Hippocampal formation (tissue), 2 donors: ENCODE measurements at places on chromosomes 1 and 21.
A peak's percentile ranks its signal among the peaks of the same experiment; 100 is the strongest.

DNA sequence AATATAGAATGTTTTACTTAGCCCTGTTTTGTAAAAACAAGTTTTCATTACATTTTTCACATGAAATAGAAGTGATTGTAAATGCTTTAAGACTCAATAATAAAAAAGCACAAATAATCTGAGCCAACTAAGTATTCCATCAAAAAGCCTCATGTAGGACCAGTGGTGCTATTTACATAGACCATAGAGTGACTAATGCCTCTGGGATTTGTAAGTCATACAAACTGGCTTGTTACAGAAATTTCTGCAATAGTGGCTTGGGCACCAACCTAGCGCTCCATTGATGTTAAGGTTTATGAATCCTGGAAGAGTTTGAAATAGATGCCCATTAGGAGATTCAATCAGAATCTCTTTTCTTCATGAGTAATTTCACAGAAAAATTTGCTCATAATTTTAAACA, 31.9 kb downstream of the ZMYM1 start:
- DNase-seq: no peak

- no peak for DNase-seq
Measured at GRCh38 chr21:42584296-42584641, 69.2 kb upstream of the PDE9A start.

DNA sequence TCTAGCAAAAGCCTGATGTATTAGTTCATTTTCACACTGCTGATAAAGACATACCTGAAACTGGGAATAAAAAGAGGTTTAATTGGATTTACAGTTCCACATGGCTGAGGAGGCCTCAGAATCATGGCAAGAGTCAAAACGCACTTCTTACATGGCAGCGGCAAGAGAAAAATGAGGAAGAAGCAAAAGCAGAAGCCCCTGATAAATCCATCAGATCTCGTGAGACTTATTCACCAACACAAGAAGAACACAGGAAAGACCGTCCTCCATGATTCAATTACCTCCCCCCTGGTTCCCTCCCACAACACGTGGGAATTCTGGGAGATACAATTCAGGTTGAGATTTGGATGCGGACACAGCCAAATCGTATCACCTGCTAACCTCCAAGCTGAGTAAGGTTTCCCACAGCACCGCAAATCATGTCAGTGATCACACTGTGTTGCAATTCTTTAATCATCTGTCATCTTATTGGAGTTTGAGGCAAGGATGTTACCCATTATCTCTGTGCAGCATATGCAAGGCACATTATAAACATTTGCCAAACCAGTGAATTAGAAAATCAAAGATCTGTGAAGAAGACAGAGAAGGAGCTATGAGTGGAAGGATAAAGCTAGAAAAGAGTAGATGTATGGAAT, 128.5 kb downstream of the ZNF281 start:
- no peak for DNase-seq

DNA sequence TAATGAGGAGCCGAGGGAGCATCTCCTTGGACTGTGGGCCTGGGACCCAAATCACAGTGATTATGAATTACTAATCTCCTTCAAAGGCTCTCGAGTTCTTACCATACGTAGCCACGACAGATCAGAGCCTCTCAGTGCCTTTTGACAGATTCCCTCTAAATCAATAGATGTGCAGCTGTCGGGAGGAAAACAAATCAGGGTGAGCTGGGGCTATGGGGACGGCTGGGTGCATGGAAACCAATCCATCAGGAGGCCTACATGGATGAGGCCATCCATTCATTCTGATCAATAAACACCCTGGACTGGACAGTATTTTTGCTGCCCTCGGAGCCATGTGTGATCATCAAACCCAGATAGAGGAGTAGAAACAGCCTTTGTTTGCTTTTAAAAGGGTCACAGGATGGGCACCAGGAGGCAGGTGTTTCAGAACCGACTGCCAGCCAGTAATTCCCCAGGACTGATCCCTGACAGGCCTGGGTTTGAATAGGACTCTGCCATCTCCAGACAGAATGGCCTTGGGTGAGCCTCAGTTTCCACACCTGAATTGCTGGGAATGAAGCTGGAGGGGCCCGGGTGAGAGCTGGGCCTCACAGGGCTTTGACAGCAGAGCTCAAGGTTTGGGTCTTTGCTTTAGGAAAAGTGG, 532.8 kb downstream of the MATN1 start:
- DNase-seq: no peak

- no peak for DNase-seq
Measured at GRCh38 chr1:10665930-10666850, 130.3 kb downstream of the CASZ1 start.

DNA sequence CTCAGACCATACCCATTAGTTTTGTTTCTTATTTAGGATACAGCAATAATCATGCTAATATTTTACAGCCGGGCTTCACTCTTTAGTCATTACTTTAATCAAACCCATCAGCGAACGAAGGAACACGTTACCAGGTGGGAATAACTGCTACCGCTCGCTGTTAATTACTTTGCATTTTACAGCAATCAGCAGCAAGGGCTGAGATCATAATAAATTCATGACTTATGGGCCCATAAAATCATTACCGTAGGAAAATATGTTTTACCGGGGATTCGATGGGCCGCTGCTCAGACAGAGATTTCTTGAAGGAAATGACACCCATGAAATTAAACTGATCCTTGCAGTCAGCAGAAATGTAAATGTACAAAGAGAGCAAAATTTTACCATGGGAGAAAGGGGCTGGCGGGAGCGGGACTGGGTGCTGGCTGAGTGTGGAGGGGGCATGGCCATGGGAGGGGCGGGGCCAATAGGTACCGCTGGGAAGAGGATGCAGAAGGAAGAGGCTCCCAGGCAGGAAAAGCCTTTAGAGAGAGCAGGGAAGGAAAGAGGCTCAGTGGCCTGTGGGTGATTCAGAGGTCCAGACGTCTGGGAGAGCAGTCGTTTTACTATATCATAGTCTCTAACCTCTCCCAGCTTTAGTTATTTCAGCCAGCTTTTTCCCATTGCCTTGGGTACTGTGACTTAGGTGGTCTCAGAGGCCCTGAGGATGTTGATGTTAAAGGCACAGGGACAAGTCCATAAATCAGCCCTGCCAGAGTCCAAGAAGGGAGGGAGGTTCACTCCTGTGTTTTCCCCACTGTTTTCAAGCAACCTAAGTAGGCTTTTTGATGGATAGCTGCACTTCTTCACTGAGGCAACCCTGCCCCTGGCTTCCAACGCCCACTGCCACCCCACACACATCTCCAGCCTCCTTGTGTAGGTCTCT, 258.9 kb downstream of the SEC16B start:
- no peak for DNase-seq

GRCh38 chr1:163928651-163929050, 606.9 kb downstream of the NUF2 start:
- no peak for DNase-seq

GRCh38 chr1:111489604-111490003, 13.8 kb downstream of the ADORA3 start:
- no peak for DNase-seq

GRCh38 chr1:11543392-11543791, 64.4 kb downstream of the DISP3 start:
- DNase-seq: no peak

- no peak for DNase-seq
Measured at GRCh38 chr1:32448773-32449456, 16.0 kb upstream of the ZBTB8B start.

DNA sequence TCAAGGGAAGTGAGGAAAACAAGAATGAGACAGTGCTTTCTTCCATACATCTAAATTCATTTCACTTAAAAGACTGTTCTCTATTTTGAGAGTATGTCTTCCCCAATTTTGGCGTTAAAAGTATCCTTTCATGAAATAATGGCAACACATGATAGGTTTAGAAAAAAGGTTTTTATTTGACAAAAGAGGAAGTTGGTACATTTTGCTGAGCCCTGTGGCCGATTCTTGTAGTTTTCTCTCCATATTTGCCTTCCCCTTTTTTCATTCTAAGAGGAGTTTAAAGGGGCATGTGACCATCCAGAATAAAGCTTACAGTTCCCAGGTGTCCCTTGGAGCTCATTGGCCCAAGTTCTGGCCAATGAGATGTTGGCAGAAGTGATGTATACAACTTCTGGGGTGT, 140.4 kb upstream of the KCNE2 start:
- no peak for DNase-seq

DNA sequence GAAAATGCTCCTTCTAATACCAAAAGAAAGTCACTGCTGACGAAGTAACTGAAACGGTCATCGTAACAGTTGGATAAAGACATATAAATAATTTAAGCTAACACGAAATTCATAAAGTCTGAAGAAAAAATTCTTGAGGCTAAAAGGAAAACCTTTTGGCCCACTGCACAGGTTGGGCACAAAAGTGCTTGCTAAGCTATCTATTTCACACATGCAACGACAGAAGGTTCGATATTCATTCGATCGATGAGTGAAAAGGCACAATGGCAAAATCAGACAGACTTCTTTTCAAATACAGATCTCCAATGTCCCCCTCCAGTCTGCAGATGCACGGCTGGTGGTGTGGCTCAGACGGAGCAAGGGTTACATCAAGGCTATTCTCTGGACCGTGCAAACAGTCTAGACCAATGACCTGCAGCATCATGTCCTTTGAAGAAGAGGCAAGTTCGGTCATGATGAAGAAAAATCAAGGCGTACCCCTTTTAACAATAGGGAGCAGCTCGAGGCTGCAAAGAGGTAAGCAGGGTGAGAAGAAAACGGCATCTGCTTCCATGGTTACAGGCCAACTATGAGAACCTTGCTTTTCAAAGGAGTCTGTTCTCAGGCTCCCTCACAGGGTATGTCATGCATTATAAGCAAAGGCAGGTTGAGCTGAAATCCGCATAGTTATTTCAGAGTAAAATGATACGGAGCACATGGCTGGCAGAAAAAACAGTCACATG, 579.6 kb downstream of the USP25 start:
- DNase-seq: peak; percentile 53

DNA sequence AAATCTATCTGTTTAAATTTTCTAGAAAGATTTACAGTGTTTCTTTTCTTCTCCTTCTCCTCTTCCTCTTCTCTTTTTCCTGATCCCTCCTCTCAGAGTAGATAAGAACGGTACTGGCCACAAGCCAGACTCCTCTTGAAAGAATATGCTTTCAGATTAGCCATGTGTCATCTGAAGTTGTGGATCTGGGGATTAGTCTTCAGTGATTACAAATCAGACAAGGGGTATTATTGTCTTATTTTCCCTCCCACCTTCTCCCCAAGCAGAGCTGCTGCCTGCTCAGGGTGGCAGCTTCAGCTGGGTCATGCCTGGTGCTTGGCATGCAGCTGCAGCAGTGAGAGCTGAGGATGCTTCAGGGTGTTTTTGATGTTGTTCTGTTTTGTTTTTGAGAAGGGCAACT, 42.7 kb downstream of the SGIP1 start:
- DNase-seq: no peak

- no peak for DNase-seq
Measured at GRCh38 chr1:225711236-225711937, 58.5 kb upstream of the ENAH start.

DNA sequence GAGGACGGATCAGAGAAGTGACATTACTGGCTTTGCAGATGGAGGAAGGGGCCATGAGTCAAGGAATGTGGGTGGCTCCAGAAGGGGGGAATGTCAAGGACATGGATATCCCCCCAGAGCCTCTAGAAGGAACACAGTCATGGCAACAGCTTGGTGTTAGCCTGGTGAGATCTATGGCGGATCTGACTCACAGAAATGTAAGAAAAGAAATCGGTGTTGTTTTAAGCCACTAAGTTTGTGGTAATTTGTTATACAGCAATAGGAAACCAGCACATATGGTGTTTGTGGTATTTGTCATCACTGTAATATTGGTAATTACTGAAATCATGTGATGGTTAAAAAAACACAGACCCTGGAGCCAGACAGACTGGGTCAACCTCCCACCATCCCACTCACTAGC, 236.2 kb downstream of the SETD4 start:
- no peak for DNase-seq

- peak; percentile 51 for DNase-seq
Measured at GRCh38 chr1:16888860-16889816, 6.6 kb upstream of the RNU1-2 start.

DNA sequence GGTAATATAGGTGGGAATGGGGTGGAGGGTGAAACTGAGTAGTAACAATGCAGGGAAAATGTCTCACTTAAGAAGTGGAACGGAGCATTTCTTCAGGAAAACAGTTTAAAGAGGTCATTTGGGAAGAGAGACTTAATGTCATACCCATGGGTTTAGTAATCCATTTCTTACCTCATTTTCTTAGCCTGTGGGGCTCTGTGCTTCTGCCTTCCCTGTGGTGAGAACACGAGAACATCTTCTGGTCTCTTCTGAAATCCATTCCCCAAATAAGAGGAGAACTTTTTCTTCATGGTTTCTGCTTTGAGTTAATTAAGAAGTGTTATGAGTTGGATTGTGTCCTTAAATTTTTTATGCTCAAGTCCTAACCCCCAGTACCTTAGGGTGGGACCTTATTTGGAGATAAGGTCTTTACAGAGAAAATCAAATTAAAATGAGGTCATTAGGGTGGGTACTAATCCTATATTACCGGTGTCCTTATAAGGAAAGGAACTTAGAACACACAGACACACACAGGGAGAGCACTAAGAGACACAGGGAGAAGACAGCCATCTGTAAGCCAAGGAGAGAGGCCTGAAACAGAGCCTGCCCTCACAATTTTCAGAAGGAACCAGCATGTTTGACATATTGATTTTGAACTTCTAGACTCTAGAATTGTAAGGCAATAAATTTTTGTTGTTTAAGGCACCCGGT, 5.4 kb downstream of the CCDC190 start:
- DNase-seq: no peak

GRCh38 chr1:234355782-234356510, 17.3 kb upstream of the COA6 start:
- DNase-seq: no peak

- no peak for DNase-seq
Measured at GRCh38 chr1:22487781-22488180, 36.1 kb downstream of the ZBTB40 start.

GRCh38 chr1:192584866-192585265, 9.3 kb downstream of the RGS1 start:
- no peak for DNase-seq

- no peak for DNase-seq
Measured at GRCh38 chr1:22936681-22937080, 36.0 kb downstream of the LACTBL1 start.

GRCh38 chr1:172360511-172360910, 60.0 kb upstream of the C1orf105 start:
- DNase-seq: no peak

GRCh38 chr1:41327383-41327999, 33.7 kb upstream of the FOXO6 start:
- DNase-seq: no peak
